ENCODE measurements at places on chromosomes 1 and 21.

GRCh38 chr21:45264912-45265515, 22.7 kb downstream of the POFUT2 start:
- no peak for DNase-seq

- DNase-seq = peak; percentile 77
Observed at GRCh38 chr1:115595279-115596079, 46.3 kb upstream of the VANGL1 start.

DNA sequence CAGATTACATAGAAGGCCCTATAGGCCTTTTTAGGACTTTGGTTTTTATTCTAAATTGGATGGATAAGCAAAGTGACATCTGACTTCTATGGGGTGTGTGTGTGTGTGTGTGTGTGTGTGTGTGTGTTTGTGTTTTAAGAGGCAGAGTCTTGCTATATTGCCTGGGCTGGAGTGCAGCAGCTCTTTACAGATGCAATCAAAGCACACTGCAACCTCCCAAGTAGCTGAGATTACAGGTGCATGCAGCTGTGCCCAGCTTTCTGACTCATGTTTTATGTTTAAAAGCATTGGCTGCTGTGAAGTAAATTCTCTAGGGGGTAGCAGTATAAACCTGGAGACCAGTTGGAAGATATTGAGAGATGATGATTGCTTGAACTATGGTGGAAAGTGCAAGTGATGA, 12.4 kb upstream of the EVI5 start:
- no peak for DNase-seq

GRCh38 chr1:230149751-230150584, 82.9 kb downstream of the GALNT2 start:
- DNase-seq = no peak

GRCh38 chr1:119647228-119647733, 785 bp downstream of the ZNF697 start:
- no peak for DNase-seq

DNA sequence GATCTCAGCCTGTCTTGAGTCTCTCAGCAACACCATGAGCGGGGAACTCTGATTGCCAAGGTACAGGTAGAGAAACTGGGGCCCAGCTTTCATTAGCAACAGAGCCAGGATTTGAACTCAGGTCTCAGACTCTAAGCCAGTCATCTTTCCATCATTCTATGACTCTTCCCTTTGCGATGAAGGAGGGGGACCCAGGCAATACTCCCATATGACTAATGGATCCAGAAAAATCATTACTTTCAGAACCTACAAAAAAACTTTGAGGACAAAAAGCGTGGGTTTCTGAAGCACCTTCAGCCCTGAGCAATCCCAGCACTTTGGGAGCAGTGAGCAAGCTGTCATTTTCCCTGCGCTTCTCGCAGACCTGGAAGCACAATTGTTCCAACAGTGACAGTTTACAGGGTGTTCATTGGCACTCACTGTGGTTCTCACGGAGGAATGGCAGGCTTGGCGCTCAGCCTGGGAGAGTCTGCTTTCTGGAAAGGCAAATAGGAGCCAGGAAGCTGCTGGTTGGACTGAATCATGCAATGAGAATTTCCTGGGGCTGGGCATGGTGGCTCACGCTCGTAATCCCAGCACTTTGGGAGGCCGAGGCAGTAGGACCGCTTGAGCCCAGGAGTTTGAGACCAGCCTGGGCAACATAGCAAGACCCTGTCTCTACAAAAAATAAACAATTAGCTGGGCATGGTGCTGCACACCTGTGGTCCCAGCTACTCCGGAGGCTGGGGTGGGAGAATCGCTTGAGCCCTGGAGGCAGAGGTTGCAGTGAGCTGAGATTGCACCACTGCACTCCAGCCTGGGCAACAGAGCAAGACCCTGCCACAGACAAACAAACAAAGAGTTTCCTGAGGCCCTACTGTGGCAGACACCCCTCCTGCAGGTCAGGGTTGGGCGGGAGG, 40.1 kb downstream of the SLC2A7 start:
- DNase-seq = no peak

Measured in NCI-H1436 treated with DMSO at 0.1 percent for 48 hours (cell line).